ENCODE measurements at places on chromosomes 2 and 18.

- no peak for DNase-seq
Observed at GRCh38 chr2:240974771-240975572, 23.4 kb upstream of the SNED1 start.

DNA sequence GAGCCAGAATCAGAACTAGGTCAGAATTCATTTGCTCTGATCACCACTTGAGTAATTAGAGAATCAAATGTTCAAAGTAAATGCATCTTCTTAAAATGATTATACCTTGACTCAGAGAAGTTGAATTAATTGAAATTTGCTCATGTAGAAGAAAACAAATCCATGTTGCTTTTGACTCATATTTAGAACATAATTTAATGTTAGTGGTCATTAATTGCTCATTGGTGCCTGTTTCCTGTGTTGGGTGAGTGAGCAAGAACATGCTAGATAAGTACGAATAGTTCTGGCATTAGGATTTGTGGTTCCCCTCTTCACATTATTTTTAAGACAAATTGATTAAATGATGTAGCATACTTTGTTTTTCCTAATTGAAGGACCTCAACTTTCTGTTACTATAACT, 19.0 kb downstream of the ACVR2A start:
- no peak for DNase-seq

DNA sequence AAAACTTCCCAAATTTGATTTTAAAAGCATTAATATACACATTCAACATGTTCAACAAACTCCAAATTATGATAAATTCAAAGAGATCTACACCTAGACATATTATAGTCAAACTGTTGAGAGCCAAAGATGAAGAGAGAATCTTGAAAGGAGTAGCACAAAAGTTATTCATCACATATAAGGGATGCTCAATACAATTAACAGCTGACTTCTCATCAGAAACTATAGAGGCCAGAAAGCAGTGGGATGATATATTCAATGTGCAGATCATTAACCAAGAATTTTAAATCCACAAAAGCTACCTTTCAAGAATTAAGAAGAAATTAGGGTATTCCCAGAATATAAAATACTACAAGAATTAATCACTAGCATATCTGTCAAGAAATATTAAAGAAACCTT, 75.4 kb downstream of the LOXHD1 start:
- DNase-seq = no peak

GRCh38 chr2:71834796-71835195, 312.9 kb downstream of the CYP26B1 start:
- no peak for DNase-seq

GRCh38 chr2:27408601-27409320, 630 bp downstream of the PPM1G start:
- no peak for DNase-seq

DNA sequence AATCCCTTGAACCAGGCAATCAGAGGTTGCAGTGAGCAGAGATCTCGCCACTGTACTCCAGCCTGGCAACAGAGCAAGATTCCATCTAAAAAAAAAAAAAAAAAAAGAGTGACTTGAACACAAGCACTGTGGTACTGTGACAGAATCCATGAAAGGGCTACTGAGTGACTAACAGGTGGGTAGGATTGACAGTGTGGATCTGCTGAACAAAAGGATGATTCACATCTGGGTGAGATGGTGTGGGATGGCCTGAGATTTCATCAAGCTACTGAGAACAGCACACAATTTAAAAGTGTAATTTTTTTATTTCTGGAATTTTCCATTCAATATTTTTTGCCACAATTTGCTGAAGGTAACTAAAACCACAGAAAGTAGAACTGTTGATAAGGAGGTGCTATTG, 13.3 kb upstream of the SP3 start:
- DNase-seq = no peak

GRCh38 chr2:216721141-216721540, 25.8 kb upstream of the IGFBP5 start:
- no peak for DNase-seq

DNA sequence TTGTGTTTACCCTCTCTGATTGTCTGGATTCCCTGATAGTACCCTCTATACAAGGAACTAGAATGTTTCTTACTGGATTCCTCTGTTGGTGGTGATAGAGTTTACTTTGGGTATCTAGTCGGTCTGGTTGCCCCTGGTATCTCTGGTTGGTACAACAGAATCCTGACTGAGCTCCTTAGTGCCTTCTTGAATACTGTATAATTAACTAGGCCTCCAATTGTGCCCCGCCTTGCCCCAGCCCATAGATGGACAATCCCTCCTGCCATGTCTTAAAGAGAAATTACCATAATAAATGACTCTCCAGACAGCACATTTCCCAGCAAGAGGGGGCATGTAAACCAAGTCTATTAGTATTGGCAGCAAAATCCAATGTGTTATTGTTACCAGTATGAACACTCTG, 2.3 kb downstream of the SCN1A start:
- DNase-seq = no peak
